IMR-90 (cell line): ENCODE measurements at places on chromosomes 7 and 10.
A peak's percentile ranks its signal among the peaks of the same experiment; 100 is the strongest.

DNA sequence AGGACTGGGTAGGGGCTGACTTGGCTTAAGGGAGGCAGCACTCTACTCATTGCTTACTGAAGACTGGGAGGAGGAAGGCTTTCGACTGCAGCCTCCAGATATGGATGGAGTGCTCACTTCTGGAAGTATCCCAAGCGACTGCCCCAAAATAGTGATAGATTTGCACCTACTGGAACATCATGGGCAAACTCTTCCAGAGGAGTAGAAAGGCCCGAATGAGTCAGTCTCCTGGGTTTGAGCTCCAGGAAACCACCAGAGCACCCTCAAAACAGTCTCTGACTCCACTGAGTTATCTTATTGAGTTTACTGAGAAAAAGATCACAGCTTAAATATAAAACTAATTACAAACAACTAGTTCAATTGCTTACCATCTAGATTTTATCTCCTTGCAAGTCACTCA, 37.2 kb upstream of the PDLIM1 start:
- no peak for DNase-seq

GRCh38 chr7:2571409-2571808, 12.6 kb downstream of the IQCE start:
- no peak for DNase-seq

GRCh38 chr10:132410056-132410778, 13.2 kb downstream of the PWWP2B start:
- DNase-seq = no peak

GRCh38 chr10:83153714-83154113, 985.6 kb upstream of the GHITM start:
- DNase-seq = no peak

DNA sequence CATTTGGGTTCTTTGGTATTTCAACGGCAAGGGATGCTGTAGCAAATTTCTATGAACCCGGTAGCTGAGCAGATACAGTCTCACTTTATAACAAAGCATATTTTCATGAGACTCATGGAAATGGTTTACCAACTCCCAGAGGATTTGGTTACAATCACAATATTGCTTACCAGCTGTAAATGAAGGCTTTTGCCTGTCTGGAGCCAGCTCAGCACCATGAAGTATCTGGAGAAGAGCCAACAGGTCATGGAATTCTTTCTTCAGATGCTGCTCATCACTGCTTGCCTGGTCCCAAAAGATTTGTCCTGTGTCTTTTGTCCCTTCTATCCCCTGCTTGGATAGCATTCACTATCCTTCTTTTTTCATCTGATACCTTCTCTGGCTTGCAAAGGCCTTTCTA, 316.9 kb upstream of the PHYHIPL start:
- peak; percentile 16 for DNase-seq
